ENCODE measurements at places on chromosomes 12 and 14.

DNA sequence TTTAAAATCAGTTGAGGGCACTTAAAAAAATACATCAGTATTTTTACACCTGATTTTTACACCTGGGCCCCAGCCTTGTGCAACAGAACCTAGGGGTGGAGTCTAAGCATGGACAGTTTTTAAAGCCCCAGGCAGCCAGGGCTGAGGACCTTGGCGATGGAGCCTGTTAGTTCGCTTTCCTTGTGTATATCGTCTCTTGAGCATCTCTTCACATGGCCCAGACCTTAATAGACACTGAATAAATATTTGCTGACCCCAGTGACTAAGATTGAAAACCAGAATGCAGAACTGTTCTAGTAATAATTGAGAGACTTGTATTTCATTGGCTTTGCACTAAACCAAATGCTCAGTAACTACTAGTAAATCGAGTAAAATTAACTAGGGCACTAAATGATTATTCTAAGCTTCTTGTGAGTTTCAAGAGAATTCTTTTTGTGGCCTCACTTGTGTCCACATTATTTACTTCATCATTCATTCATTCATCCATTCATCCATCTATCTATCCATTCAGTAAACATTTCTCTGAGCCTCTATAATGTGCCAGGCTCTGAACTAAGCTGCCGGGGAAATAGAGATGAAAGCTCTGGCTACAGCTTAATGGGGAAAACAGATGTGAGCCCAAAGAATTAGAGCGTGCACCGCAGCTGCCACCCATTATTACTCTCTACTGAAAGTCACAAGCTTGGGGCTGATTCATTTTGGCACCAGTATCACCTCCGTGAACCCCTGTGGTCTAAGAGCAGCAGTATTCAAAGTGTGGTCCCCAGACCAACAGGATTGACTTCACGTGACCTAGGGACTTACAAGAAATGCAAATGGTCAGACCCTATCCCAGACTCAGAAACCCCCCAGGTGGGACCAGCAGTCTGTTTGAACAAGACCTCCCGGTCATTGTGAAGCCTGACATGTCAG is 30.7 kb upstream of the BCL7A start:
- DNase-seq, result no peak

DNA sequence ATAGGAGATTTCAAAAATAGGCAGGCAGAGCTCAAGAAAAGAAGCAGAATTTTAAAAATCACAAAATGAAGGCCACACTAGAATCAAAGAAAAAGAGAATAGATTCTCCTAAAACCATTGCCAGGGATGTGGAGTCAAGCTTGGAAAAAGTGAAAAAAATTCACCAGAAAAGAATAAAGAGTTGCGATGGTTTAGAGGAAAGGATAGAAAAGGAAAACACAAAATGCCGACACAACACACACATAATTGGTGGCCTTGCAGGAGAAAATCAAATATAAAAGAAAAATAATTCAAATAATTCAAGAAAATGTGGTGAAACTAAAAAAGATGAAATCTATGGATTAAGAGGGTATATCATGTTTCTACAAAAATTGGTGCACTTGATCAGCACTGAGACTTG is 181.6 kb upstream of the C14orf180 start:
- DNase-seq, result no peak

DNA sequence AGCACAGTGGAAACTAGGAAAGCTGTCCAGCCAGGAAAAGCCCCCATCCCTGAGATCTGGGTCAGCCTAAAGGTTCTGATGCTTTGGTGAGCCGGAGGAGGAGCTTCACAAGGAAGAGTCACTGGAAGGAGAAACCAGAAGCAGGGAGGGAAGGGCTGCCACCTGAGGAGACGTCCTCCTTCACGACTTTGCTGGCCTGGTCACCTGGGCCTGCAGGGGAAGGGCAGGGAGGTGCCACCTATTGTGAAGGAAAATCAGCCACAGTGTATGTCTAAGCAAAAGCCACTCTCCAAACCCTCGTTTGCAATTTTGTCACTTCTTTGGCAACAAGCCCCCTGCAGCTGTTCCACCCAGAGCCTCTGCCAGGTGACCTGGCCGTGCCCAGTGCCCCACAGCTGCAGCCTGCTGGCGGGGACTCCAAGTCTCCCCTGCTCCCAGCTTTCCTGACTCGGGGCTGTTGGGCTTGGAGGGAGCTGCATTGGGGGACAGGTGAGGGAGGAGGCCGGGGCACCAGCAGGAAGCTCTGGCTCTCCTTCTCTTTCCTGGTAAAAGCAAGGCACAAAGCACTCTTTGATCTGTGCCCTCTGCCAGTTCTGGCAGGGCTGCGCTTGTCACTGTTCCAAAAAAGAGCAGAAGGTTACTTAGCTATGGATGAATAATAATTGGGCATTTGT is 120.9 kb upstream of the BCL2L14 start:
- DNase-seq, result no peak

DNA sequence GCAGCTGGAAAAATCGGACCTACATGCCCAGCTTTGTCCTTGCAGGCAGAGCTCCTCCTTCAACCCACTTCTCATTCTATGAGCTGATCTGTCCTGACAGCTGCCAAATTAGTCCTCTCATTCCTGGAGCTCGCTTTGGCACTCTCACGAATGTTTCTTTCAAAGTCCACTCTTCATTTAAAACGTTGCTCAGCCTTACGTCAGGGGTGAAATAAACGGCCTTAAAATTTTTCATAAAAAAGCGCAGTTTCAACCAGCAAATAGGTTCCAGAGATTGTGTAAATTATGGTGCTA is 120.9 kb upstream of the HIF1A start:
- DNase-seq, result no peak

Measured in mesothelial cell of epicardium (in vitro differentiated cells).